Right renal cortex interstitium (tissue), 3 donors: ENCODE measurements at places on chromosomes 5 and 9. TPM values are rescaled to one million over a fixed set of nuclear protein-coding genes. Genes with fewer than 3 reads are reported as not detected.

GRIN3A gene
- polyA plus RNA-seq: 2.3 TPM

NIPAL4 gene
- polyA plus RNA-seq: 0.69 TPM

- no peak for DNase-seq
These were observed 298.5 kb downstream of the MAST4 start for GRCh38 chr5:66894480-66895240.

IDNK gene
- 17.2 TPM for polyA plus RNA-seq

EPB41L4A gene
- 20.4 TPM for polyA plus RNA-seq

GRXCR2 gene
- not detected for polyA plus RNA-seq

MEIKIN gene
- 0.18 TPM for polyA plus RNA-seq

DNA sequence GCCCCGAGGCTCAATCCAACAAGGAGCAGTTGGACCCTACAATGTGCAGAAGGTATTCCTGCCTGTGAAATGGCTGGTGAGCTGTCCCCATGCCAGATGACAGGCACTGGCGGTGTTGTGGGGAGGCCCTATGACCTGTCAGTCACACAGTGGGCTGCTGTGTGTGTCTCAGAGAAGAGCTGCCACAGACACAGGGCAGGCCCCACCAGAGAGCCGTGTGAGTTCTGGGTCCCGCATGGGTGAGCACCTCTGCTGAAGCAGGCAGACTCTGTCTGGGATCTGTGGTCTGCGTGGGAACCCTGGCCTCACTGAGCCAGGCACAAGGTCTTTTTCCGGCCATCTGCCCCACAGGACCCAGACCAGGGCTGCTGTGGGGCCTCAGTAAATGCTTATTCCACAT lies 37.3 kb upstream of the PITX1 start:
- no peak for DNase-seq

PRSS3 gene
- 1.1 TPM for polyA plus RNA-seq

SPAAR gene
- polyA plus RNA-seq: 1.5 TPM

RNF180 gene
- 11.3 TPM for polyA plus RNA-seq

DNA sequence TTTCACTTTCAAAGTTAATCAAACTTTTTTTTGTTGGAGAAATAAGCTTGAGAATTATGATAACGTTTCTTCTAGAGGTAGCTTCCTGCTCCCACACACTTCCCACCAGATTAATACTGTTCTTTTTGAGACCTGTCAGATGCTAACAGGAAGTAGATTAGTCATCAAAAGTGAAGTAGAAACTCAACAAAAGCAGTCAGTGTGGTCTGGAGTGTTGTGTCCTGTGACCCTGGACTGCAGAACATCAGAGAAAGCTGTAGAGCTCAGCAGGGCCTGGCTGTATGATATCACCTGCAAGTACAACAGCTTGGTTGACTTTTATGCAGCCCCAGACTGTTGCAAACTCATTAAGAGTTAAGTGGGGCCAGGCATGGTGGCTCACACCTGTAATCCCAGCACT lies 495.7 kb upstream of the CYLC2 start:
- no peak for DNase-seq

DBH gene
- polyA plus RNA-seq: 0.62 TPM

PDGFRB gene
- 118 TPM for polyA plus RNA-seq

DNA sequence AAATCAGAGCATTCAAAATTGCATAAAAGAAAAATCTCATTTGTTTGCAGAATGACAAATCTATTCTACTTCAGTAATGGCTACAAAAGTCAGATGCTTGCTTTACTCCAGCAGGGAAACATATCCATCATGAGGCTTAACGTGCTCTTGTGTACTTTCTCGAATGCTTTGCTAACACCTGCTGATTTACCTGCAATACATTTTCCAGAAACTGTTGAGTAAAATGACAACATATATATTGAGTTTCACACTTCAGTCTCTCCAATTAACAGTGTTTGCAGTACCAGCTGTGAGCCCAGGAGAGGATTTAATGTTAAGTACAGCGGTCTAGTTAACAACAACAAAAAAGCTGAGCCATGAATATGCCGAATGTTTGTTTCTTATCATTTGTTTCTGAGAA lies 391.5 kb upstream of the SMC2 start:
- no peak for DNase-seq

- DNase-seq: no peak
These were observed 488.0 kb upstream of the CTNND2 start for GRCh38 chr5:12392246-12392645.

DNA sequence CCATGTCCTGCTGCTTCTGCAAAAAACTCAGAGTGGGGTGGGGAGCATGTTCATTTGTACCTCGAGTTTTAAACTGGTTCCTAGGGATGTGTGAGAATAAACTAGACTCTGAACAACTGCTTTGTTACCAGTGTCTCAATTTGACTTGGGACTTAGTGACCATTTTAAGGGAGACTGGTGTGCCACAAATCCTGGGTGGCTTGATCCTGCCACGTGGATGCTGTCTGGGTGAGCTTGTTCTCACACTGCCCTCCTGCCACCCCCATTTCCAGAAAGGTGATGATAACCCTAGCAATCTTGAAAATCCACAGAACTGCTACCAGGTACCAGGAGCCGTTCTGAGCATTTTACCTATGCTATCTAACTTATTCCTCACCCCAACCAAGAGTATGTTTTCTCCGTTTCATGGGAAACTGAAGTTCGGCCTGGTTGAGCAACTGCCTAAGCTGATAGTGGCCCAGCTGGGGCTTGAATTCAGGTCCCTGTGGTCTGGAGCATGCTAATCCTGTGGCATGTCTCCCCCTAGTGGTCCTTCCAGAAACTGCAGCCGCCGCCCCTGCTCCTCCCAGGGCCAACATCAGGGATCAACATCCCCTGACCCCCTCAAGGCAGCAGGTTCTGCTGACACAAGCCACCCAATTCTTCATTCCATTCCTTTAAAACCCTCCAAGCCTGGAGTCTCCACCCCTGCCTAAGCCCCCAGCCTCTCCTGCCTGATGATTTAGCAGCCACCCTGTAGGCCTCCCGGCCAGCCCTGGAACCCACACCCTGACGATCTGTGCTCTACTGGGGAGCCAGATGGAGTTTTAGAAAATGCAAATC lies 2.8 kb downstream of the IL3 start:
- no peak for DNase-seq

GRCh38 chr5:166497496-166498104 lies 1793.8 kb upstream of the WWC1 start:
- DNase-seq: no peak

SMIM15 gene
- 100 TPM for polyA plus RNA-seq

DNA sequence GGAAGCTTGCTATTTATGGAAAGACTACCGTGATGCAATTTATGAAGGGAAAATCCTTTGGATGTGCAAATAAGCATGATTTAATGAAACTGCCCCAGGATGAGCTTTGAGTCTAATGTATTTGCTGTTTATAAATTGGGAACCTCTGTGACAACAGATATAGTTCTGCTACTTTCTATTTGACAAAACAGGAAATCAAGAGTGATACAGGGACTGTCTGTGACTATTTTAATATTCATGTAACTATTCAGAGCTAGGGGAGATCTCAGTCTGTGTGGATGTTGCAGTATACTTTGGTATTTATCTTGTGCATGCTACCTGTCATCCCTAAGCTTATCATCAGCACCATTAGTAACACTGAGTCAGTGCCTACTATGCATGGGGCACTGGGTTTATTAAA lies 132.1 kb downstream of the PDZD2 start:
- no peak for DNase-seq

DNA sequence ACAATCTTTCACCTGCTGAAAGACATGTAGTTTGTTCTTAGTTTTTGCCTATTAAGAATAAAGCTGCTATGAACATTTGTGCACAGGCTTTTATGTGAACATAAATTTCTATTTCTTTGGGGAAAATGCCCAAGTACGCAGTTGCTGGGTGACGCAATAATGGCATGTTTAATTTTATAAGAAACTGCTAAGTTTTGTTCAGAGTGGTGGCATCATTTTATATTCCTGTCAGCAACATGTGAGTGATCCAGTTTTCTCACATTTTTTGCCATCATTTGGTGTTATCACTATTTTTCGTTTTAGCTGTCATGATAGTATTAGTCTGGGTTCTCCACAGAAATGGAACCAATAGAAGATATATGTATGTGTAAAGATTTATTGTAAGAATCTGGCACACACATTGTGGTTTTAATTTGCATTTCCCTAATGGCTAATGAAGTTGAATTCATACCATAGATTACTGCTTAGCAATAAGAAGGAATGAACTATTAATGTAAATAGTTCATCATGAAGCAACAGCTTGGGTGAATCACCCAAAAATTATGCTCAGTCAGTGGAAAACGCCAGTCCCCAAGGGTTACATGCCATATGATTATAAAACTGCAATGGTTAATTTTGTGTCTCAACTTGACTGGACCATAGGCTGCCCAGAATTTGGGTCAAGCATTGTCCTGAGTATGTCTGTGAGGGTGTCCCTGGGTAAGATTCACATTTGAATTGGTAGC lies 358.6 kb downstream of the MSX2 start:
- no peak for DNase-seq

- no peak for DNase-seq
These were observed 997 bp upstream of the RNF130 start for GRCh38 chr5:180072556-180072955.

- DNase-seq: no peak
These were observed 159.8 kb upstream of the KLF9 start for GRCh38 chr9:70574151-70574837.

DNA sequence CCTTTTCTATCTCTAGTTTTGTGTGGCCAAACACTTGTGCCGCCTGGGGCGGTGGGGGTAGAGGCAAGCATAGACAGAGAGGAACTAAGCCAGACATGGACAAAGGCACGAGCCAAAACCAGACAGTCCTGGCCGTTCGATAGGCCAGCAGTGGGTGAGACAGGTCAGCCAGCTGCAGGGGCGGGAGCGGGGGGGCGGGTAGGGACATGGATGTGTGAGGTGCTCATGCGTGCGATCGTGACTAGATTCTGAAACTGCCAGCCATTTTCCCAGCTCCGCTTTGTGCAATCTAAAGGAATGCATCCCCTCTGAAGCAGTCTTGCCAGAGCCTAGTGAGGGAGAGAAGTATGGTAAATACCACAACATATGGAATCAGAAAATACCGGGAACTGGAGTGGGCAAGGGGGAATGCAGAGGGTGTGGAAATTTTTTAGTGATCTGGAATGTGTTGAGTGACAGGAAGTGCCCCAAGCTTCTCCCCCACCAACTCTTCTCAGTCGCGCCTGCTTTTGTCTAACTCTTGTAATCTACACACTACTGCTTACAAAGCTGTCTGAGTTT lies 111.9 kb downstream of the NR6A1 start:
- peak; percentile 85 for DNase-seq

SLC25A2 gene
- not detected for polyA plus RNA-seq

SLCO4C1 gene
- polyA plus RNA-seq: 27.7 TPM

DNA sequence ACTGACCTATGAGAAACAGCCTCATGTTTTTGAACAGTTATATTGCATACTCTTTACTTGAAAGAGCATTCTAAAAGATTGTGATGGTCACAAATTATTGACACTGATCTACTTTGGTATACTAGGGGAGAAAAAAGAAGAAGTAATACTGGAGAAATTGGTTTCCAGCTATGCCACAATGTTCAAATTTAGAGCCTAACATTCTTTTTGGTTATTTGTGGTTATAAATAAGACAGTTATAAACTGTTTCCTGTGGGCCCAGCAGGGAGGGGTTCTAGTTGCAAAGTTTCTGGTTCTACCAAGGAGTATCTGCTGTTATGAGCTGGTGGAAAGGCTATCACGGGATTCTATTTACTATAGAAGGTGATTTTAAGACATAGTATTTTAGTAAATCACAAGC lies 4.8 kb downstream of the CWC27 start:
- no peak for DNase-seq

- no peak for DNase-seq
These were observed 163.8 kb downstream of the SYK start for GRCh38 chr9:90965226-90966030.

ANKRD18B gene
- 1.3 TPM for polyA plus RNA-seq

- no peak for DNase-seq
These were observed 69.3 kb downstream of the COL15A1 start for GRCh38 chr9:99012957-99013512.

GRCh38 chr5:177446200-177447065 lies at the start of gene PRR7:
TSS of gene PRR7 (plus strand) at chr5:177446814. CDS start at chr5:177455068, 8,254 bp downstream.
- DNase-seq: no peak

GFI1B gene
- 0.92 TPM for polyA plus RNA-seq

DNA sequence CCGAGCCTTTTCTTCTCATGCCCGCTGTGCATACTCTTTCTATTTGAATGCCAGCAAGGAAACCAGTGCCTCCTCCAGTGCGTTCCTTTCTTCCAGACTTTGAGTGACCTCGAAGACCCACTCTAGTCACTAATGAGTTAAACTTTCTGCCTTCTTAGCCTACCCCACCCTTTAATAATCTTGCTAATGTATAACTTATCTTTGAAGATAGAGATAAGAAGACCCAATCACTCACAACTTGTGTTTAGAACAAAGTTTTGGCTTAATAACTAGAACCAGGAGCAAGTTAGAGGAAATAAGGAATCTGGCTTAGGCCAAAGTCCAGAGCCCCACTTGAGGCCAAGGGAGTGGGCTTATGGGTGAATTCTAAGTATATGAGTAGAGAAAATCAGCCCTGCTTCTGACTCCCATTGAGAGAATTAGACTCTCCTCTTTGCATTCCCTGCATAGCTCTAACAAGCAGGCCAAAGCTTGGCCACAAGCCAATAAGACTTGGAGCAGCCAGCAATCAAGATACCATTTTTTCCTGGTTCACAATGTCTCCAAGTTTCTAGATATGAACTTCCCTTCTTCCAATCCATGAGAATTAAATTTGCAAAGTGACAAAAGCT lies 181.5 kb upstream of the PIK3R1 start:
- DNase-seq: no peak

ACTBL2 gene
- polyA plus RNA-seq: not detected

ALAD gene
- 43.8 TPM for polyA plus RNA-seq

FYB1 gene
- 4.4 TPM for polyA plus RNA-seq

DNA sequence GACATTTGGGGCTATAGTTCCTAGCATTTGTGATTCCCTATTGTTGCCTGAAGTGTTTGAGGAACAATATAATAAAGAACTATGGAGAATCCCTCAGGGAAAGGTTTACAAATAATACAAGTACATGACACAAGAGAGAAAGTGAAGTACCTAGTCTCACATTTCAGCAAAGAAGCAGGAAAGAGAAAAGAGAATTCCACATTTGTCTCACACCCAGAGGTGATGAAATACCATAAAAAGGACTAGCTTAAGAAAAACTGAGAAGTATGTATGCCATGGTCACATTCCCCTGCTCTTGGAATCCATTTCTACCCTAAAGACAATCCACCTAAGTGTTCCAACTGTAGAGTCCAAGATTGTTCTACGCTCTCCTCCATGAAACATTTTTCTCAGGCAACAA lies 79.0 kb upstream of the TARS1 start:
- DNase-seq: no peak

- no peak for DNase-seq
These were observed 75.0 kb upstream of the FCN1 start for GRCh38 chr9:134992755-134993124.

ARSI gene
- 3.2 TPM for polyA plus RNA-seq

DNA sequence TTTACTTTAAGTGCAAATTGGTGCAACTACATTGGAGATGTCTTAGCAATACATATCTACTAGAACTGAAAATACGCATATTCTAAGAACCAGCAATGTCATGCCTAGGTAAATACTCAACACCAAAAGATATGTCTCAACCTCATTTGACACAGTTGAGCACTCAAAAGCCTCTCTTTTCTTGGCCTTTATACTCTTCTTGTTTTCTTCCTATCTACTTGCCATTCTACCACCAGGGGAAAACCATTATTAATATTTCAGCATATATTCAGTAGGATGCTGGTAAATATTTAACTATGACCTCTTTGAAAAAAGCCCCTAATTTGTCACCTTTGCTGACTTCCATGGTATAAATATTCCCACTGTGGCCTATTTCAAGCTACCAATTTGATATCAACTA lies 443.8 kb downstream of the LRRC70 start:
- DNase-seq: no peak

- no peak for DNase-seq
These were observed 29.4 kb downstream of the DROSHA start for GRCh38 chr5:31502506-31502905.
